ENCODE measurements at places on chromosomes 13 and 19.

GRCh38 chr19:45250216-45250831 lies 747 bp upstream of the MARK4 start:
- DNase-seq = no peak

DNA sequence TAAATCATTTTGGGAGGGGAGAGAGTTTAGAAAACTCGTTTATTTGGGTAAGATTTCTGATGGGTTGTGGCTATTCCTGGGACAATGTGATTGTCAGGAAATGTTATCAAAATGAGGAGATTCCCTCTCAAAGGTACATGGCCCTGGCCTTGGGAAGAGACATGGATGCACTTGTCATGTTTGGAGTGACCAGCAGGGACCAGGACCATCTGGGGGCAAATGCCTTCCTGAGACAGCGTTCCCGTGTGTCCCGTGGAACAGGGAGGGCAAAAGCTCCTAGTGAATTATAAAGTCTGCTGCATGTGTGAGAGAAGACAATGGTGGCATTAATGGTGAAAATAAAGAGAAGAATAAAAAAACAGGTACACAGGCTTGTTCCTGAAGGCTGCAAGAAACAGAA lies 317.3 kb downstream of the ZNF536 start:
- DNase-seq = no peak

DNA sequence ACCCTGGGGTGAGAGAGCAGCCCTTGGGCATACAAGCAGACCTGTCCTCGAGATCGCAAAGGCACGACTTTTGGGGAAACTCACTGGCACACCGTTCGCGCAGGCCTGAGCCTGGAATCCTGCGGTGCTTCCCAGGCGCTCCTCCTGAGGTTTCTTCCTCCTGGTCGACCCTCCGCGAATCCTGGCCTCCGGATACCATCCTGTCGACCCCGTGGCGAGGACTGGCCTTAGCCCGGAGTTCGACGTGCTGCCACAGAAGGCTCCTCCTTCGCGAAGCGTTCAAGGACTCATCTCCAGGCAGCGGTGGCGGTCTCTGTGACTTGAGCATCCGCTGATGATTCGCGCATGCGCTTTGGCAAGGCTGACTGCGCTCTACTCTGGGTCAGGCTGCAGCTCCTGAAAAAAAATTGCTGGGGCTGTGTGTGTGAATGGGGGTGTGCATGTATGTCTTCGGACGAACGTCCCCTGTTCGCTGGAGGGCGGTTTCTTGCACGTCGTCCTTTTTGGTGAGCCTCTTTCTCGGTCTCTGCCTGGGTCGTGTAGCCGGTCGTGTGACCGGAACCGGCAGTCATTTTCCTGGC lies 64.4 kb upstream of the ZNF527 start:
- DNase-seq = no peak

GRCh38 chr19:29263305-29264135 lies 50.6 kb upstream of the UQCRFS1 start:
- no peak for DNase-seq

DNA sequence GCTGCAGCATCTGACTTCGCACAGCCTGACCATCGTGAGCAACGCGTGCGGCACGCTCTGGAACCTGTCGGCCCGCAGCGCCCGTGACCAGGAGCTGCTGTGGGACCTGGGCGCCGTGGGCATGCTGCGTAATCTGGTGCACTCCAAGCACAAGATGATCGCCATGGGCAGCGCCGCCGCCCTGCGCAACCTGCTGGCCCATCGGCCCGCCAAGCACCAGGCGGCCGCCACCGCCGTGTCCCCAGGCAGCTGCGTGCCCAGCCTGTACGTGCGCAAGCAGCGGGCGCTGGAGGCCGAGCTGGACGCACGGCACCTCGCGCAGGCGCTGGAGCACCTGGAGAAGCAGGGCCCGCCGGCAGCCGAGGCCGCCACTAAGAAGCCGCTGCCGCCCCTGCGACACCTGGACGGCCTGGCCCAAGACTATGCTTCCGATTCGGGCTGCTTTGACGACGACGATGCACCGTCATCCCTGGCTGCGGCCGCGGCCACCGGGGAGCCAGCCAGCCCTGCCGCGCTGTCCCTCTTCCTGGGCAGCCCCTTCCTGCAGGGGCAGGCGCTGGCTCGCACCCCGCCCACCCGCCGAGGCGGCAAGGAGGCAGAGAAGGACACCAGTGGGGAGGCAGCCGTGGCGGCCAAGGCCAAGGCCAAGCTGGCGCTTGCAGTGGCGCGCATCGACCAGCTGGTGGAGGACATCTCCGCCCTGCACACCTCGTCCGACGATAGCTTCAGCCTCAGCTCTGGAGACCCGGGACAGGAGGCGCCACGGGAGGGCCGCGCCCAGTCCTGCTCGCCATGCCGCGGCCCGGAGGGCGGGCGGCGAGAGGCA lies 13.6 kb downstream of the C19orf25 start:
- DNase-seq = peak; percentile 53

DNA sequence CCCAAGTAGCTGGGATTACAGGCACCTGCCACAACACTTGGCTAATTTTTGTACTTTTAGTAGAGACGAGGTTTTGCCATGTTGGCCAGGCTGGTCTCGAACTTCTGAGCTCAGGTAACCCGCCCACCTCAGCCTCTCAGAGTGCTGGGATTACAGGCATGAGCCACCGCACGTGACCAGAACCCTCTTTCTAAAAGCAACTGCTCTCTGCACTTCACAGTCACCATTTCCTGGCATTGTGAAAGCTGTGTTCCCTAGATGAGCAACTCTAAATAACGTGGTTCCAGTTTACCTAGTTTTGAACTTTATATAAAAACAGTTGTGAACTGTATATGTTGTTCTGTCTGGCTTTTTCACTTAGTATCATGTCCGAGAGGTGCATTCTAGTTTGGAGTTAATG lies 152.9 kb downstream of the SIPA1L3 start:
- DNase-seq = no peak

GRCh38 chr19:41480336-41480735 lies 37.4 kb downstream of the ERICH4 start:
- DNase-seq = no peak

GRCh38 chr13:20001366-20002190 lies 43.1 kb downstream of the ZMYM2 start:
- DNase-seq = no peak

GRCh38 chr19:22616659-22617058 lies 17.5 kb upstream of the ZNF492 start:
- DNase-seq = no peak

DNA sequence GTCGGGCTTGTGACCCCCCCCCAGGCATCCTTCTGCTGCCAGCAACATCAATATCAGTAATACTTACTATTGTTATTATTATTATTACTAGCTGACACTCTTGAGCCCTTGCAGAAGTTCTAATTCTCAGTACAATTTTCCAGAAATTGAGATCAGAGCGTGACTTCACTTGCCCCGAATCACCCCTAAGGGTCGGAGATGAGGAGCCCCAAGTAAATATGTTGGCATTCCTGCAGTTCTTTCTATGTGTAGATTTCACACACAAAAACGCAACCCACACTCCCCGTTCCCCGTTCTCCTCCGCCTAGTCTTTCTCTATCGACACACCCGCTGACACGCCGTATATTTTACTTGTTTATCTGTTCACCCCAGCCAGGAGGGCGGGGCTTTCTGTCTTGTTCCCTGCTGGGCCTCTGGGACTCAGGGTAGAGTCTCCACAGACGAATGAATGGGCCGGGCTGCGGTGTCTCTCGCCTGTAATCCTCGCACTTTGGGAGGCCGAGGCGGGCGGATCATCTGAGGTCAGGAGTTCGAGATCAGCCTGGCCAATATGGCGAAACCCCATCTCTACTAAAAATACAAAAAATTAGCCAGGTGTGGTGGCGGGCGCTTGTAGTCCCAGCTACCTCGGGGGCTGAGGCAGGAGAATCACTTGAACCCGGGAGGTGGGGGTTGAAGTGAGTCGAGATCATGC lies 14.7 kb downstream of the TLE5 start:
- no peak for DNase-seq

GRCh38 chr13:101150998-101151397 lies 265.3 kb downstream of the NALCN start:
- no peak for DNase-seq

GRCh38 chr19:6018786-6019185 lies 40.8 kb upstream of the RANBP3 start:
- DNase-seq = no peak

- no peak for DNase-seq
Measured at GRCh38 chr13:23449398-23450162, 16.1 kb upstream of the SACS start.

GRCh38 chr19:50340331-50340730 lies 11.2 kb upstream of the KCNC3 start:
- no peak for DNase-seq

GRCh38 chr13:44583137-44583536 lies 7.0 kb upstream of the TSC22D1 start:
- no peak for DNase-seq

- no peak for DNase-seq
Measured at GRCh38 chr19:41821003-41821735, 23.3 kb downstream of the LYPD4 start.

GRCh38 chr19:41941410-41942202 lies 13.4 kb upstream of the ERFL start:
- no peak for DNase-seq

- DNase-seq = no peak
Measured at GRCh38 chr19:5048727-5049553, 80.0 kb downstream of the KDM4B start.
